ENCODE measurements at places on chromosomes 12 and 14.

- no peak for DNase-seq
Measured at GRCh38 chr14:82431031-82431430, 897.4 kb upstream of the SEL1L start.

- no peak for DNase-seq
Measured at GRCh38 chr12:34289431-34290380, 267.4 kb downstream of the ALG10 start.

DNA sequence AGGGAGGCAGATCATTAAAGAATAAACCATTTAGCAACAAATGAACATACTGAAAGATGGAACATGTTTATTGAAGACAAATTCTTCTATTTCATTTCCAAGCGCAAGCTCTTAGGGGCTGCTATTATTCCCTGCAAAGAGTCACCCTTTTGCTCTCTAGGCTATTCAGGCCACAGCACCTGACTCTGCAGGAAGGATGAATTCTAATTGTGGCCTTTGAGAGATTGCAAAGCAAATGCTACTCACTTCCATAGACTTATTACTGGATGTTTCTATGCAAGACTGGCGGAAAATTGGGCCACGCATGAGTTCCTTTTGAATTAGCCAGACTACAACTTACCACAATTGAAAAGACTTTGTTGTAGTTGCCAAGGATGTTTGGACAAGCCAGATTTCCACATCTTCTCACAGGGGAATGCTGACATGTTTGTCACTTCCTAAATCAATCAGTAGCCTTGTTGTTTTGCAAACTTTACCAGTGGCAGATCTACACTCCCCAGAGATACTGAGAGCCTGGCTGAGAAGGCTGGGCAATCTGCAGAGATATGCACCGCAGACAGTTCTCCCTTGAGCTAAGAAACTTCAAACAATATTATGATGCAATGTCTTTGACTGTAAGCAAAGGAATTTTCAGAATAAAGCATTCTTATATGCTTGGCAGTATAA is 334.3 kb upstream of the SYT1 start:
- no peak for DNase-seq

GRCh38 chr14:84085493-84085892 is 1444.5 kb upstream of the FLRT2 start:
- DNase-seq = no peak

- DNase-seq = no peak
Measured at GRCh38 chr14:105304565-105304964, 3.8 kb upstream of the BRF1 start.

GRCh38 chr12:75684678-75685616 is 173.5 kb upstream of the KRR1 start:
- no peak for DNase-seq

DNA sequence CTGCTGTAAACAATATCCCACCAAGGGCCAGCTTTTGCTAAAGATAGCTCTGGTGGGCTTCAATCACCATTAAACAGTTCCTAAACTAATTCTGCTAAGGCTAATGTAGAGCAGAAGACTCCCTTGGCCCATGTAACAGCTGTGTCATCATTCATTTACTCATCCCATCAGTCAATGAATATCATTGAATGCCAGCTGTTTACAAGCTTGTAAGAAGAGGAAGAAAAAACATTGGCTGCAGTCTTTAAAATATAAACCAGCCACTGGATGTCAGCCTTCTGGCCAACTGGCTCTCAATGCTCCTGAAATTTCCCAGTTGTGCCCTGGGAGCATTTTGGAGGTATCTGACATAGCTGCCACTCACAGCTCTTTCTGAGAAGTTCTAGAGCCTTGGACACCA is 18.0 kb upstream of the MAP3K9 start:
- DNase-seq = no peak

DNA sequence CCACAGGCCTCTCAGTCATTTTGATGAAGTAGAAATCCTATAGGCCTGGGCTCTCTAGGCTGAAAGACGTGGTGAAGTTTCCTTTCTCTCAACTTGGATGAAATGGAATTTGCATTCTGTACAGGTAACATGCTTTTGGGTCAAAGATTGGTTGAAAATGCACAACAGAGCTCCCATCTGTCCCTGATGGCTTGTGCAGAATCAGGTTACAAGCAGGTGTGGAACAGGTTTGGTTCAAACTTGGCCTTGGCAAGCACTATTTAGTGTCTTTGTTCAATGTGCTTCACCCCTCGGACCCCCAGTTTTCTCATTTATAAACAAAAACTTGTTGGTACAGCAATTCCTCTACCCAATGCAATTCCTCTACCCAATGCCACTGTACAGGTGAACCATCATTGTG is 1493.0 kb downstream of the AACS start:
- DNase-seq = no peak

DNA sequence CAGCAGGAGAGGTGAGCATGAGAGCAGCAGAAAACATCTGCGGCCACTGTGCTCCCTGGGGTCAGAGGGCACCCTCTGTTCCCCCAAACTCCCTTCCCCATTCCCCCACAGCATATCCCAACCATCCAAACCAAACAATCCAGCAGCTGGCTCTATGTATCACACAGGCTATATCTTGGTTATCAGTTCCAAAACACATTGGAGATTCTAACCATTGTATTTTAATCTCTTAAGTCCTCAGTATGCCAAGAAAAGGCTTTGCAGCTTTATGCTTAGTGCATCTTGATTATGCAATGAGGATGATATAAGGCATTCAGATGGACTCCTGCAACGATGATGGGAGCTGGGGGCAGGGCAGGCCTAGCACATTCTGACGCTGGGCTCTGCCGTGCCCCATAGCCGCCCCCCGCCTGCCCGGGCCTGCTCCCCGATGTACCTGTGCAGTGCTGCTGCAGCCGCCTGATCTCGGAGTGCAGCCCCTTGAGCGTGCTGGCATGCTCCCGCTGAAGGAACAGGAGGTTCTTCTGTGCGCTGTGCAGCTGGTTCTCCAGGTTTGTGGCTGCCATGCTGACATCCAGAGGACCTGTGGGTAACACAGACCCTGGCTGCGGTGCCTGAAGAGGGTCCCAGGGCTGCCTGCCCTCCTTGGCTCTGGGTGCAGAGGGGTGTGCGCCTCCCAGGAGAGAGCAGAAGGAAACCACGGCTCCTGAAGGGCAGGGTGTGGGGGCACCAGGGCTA is 29.6 kb downstream of the CCDC92 start:
- no peak for DNase-seq
